ENCODE measurements at places on chromosomes 11 and 22.

- no peak for DNase-seq
Observed at GRCh38 chr11:93199616-93200015, 1.8 kb upstream of the SLC36A4 start.

GRCh38 chr22:33418484-33418883 lies 360.3 kb upstream of the SYN3 start:
- DNase-seq, result no peak

DNA sequence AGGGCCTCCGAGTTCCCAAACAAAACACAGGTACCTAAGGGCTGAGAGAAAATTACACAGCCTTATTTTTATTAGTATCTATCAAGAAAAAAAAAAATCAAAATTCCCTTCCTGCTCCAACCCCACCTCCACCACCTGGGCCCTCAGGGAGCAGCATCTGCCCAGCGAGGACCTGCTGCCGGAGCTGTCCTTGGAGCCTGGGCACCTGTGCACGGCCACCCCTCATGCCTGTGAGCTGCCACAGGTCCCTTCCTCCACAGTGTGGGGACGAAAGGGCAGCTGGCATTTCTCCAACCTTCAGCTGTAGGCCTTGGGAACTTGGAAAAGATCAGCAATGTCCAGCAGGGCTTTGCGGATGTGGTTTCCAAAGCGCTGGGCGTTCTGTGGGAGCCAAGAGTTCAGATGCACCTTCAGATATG lies 6.3 kb upstream of the SYCE3 start:
- DNase-seq, result no peak

- DNase-seq, result no peak
Observed at GRCh38 chr11:86360775-86361395, 13.8 kb upstream of the CCDC81 start.

DNA sequence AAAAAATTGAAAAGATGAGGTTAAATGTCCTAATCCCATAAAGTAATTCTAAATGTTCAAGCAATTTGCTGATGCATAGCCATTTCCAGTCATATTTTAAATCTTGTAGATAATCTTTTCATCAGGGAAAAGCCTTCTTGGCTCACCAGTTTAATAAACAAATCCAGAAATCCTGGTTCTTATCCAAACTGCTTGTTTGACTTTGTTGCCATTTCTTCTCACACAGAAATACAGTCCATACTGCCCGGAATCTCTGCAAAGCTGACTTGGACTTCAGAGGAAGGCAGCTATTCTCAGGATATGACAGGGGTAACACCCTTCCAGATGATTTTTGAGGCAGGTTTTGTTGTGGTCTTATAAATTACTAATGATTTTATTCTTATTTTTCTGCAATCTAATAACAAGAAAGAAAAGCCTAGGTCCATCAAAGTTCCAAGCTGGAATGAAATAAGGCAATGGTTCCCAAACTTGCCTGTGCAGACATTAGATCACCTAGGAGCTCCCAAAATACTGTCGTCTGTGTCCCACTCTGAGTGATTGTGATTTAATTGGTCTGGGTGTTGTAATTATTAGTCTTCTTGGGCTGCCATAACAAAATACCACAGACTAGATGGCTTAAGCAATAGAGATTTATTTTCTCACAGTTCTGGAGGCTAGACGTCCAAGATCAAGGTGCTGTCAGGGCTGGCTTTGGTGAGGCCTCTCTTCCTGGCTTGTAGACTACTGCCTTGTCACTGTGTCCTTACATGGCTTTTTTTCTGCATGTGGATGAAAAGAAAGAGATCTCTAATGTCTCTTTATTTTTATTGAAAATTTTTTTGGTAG lies 55.1 kb upstream of the RCE1 start:
- DNase-seq, result no peak

All from putamen (tissue), 1 donor.